ENCODE measurements at places on chromosomes 7 and 10.

DNA sequence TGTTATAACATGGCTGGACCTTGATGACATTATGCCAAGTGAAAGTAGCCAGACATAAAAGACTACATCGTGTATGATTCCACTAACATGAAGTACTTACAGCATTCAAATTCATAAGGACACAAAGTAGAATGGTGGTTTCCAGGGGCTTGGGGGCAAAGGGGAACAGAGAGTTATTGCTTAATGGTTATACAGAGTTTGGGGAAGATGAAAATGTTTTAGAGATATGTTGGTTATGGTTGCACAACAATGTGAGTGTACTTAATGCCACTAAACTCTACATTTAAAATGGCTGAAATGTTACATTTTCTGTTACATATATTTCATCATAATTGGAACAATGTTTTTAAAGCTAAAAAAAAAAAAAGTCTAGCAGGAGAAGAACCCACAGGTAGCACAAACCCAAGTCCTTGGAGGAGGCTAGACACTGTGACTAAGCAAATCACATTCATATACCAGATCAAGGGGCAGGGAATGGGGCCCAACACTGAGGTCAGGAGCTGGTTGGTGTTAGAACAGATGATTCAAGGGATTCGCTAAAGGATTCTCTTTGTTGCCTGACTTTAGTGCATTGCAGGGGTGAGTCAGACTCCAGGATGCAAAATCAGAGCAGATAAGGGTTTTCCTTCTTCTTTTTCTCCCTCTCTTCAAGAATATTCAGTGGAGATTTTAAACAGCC lies 25.1 kb upstream of the AOAH start:
- no peak for DNase-seq

GRCh38 chr7:50542132-50542531 lies 23.1 kb downstream of the DDC start:
- no peak for DNase-seq

DNA sequence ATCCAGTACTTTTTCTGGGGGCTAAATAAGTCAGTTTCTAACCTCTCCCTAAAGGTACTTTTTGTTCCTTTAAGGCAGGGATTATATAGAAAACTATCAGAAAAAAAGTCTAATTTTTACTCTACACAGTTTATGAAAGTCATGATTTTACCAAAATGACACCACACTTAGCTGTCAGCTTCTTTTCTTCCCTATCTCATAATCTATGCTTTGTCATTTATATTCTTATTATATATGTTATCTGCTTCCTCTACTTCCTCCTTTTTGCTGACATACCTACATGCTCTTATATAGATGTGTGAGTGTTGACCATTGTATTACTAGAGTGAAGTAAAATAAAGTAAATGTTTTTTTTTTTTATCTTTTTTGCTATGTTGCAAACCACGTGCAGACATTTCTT lies 203.9 kb upstream of the CHRM2 start:
- no peak for DNase-seq

GRCh38 chr10:92420546-92421275 lies 129.7 kb downstream of the MARCHF5 start:
- DNase-seq = no peak

- no peak for DNase-seq
These were observed 12.9 kb downstream of the C10orf67 start for GRCh38 chr10:23331567-23332301.

DNA sequence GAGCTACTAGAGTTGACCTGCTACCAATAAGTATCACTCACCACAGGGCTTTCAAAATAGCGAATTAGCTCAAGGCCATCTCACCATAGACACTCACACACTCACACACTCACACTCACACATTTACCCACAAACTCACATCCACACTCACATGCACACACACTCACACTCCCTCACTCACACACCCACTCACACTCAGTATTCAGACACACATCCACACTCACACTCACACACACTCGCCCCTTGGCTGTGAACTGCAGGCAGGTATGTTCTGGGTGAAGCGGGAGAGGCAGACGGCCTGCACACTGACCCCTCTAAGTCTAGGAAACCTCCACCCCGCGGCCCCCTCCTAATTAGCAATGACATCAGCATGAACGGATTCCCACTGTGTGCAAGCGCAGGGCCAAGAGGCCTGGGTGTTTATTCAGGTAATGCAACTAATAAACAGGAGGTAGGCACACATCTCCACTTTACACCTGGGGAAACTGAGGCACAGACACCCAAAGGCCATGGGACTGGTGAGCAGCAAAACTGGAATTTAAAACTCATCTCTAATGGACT lies 94.6 kb downstream of the ADARB2 start:
- DNase-seq = no peak

DNA sequence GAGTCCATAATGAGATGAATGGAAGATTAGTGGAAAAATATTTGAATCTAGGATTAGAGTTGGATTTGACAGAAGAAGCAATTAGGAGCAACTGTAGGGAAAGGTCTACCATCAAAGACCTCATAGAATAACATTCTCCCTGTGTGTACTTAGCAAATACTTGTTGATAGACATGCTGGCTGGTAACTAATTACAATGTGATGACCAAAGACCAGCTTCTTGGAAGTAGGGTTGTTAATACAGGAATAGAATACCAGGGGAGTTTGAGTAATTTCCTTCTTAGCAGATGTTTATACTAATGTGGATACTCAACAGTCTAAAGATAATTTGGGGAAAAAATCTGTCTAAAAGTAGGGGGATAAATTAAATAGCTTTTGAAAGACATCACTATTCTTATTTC lies 357.5 kb upstream of the BMPER start:
- no peak for DNase-seq

- DNase-seq = no peak
These were observed 270.9 kb downstream of the GLRX3 start for GRCh38 chr10:130407052-130407451.

DNA sequence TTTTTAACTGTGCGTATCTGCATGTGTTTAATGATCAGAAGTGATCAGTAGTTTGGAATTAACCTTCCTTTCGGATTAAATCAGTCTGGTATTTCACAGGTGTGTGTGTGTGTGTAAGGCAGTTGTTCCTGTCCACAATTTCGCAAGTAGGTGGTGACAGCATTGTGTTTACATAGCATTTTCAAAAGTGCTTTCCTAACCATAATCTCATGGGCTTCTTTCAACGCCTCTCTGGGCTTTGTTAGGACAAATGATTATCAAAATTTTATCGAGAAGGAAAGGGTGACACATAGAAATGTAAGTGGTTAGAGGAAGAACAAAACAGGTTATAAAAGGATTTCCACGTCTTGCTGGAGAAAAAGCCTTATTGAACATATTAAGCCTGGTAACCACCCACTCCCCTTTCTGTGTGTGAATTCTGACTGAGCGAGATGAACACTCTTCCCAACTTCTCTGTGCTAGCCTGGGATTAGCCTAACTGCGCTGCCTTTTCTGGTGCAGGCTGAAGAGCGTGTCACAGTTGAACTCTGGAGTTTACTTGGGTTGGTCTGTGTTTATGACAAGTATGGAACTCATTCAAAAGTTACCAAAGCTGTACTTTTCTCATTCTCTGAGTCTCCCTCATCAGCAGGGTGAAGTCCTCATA lies 292.3 kb upstream of the PITRM1 start:
- DNase-seq = no peak

DNA sequence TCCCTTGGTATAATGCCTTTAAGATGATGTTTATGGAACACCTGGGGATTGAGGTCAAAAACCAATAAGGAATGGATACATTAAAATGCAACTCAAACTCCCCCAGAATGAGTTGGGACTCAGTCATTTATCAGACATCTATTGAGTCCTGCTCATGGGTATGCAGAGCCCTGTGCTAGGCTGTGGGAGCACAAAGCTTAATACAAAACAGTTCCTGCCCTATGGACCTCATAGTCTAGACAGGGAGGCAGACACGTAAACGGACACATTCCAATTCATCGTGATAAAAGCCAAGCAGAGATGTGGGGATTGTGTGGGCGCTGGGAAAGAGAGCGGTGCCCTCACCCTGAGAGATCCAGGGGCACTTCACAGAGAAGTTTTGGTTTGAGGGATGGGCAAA lies 181.7 kb downstream of the PTEN start:
- no peak for DNase-seq

- no peak for DNase-seq
These were observed 268.7 kb downstream of the CELF2 start for GRCh38 chr10:11286261-11286852.

- no peak for DNase-seq
These were observed 159.5 kb downstream of the GLI3 start for GRCh38 chr7:42077271-42078135.

- no peak for DNase-seq
These were observed 16.6 kb upstream of the FAM170B start for GRCh38 chr10:49150426-49150825.

GRCh38 chr10:108783897-108784296 lies 1139.4 kb downstream of the XPNPEP1 start:
- DNase-seq = no peak

GRCh38 chr7:43575506-43575905 lies 7.4 kb upstream of the STK17A start:
- no peak for DNase-seq

DNA sequence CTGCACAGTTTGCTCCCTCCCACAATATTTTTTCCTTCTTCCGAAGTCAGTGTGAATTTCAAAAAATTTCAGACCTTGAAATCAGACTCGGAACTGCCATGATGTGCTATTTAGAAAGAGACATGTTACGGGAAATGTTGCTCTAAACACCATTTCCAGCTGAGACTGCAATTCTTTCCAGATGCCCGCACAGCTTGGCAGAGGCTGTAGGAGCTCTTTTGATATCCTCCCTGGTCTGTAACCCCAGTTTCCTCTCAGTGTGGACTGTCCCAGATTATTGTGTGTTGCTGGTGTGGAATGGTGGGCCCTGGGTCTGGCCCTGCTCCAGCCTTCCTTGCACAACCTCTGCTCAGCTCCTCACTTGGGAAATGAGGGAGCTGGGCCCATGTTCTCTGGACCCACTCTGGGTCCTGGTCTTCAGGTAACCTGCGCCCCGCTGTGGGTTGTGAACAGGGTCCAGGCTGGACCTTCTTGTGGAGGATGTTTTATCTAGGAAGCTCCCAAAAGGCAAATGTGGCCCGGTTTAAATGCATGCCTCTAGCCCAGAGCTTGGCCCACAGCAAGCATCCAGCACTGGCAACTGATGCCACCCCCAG lies 172.8 kb upstream of the CXCL12 start:
- no peak for DNase-seq

DNA sequence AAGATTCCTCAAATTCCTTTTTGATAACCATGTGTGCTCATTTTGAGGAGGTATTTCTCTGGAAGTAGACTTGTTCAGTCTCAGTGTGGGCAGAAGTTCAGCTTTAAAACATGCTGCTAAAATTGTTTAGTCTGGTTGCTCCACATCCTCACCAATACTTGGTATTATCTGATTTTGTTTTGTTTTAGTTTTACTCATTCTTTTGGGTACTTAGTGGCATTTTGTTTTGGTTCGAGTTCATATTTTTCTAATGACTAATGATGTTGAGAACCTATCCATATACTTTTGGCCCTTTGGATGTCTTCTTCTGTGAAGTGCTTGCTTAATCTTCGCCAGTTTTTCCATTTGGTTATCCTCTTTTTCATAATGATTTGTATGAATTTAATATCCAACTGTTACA lies 694.2 kb upstream of the FZD8 start:
- DNase-seq = no peak

GRCh38 chr7:70674571-70675010 lies 457.4 kb upstream of the GALNT17 start:
- no peak for DNase-seq

GRCh38 chr7:45007106-45007505 lies 7.1 kb downstream of the CCM2 start:
- DNase-seq = no peak

GRCh38 chr7:157388301-157388700 lies 51.5 kb downstream of the DNAJB6 start:
- no peak for DNase-seq

DNA sequence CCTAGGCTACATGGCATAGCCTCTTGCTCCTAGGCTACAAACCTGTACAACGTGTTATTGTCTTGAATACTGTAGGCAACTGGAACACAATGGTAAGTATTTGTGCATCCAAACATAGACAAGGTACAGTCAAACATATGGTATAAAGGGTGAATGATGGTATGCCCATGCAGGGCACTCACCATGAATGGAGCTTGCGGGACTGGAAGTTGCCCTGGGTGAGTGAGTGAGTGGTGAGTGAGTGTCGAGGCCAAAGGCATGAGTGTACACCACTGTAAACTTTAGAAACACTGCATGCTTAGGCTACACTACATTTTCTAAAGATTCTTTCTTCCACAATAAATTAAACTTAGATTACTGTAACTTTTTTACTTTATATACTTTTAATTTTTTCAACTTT lies 165.7 kb downstream of the PARD3 start:
- no peak for DNase-seq

- DNase-seq = peak; percentile 28
These were observed 105.9 kb upstream of the ANLN start for GRCh38 chr7:36283711-36284130.

DNA sequence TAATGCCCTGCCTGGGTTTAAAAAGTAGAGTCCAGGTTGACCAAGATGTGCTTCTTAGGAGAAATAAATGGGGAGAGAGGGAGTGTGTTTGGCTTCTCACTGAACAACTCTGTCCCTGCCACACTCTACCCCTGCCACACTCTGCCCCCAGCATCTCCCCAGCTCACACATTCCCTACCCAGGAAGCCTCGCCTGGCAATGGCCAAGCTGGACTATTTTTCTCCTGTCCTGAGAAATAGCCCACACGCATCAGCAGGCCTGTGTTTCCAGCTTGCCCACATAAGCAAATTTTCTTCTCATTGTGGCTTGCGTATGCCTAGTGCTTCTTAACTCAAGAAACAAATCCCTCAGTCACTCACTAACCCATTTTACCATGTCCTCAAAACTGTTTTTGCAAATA lies 1.8 kb downstream of the LRRC18 start:
- no peak for DNase-seq

- DNase-seq = no peak
These were observed 152.1 kb downstream of the ADAM12 start for GRCh38 chr10:126235979-126236851.

DNA sequence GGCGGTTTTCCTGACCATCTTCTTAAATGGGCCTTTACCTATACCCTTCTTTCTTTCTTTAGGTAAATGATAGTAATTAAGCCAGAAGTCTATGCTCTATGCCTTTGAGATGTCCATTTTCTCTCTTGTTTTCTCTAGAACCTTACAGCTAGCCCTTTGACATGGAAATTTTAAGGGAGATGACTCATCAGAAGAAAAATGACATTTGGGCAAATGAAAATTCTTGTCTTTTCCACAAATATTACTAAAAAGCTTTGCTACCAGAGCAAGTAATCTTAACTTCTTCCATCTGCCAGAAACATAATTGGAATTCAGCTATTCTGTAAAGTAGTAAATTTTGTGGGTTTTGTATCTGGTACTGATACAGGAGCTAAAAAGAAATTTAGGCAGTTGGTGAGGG lies 59.5 kb downstream of the CCDC3 start:
- no peak for DNase-seq

GRCh38 chr10:114479307-114479706 lies 75.0 kb upstream of the AFAP1L2 start:
- DNase-seq = no peak

GRCh38 chr7:14235056-14235455 lies 245.6 kb upstream of the ETV1 start:
- no peak for DNase-seq
